ENCODE measurements at places on chromosomes 11 and 22.

GRCh38 chr22:35008213-35008612 is 57.7 kb upstream of the ISX start:
- no peak for DNase-seq

- DNase-seq: no peak
These were observed at the start of gene FIBIN for GRCh38 chr11:26993965-26994457. Gene FIBIN, plus strand, starts transcription at chr11:26994112. Its CDS starts 415 bp downstream, at chr11:26994527.

- DNase-seq: no peak
These were observed 49.5 kb downstream of the GAB4 start for GRCh38 chr22:16958475-16958874.

GRCh38 chr11:69460540-69461257 is 20.8 kb upstream of the LINC01488 start:
- DNase-seq: no peak

GRCh38 chr22:24091551-24092420 is 80.7 kb downstream of the CABIN1 start:
- no peak for DNase-seq

- DNase-seq: no peak
These were observed 86.6 kb downstream of the MAML2 start for GRCh38 chr11:96256215-96257011.

DNA sequence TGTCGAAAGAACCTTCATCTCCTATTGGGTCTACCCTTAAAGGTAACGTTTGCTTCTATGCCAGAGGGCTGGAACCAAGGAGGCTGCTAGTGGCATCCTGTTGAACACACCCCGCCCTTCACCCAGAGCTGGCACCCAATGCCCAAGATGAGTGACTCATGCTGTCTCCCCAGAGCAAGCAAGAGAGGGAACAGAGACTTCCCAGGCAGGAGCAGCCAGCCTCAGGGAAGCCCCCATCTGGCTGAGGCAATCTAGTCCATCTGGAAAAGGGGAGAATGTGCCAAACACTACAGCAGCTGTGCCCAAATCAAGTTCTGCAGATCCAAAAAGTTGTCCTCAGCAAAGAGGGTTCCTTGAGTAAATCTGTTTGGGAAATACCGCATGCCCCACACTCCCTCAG is 91.9 kb upstream of the TP53I11 start:
- DNase-seq: no peak
